ENCODE measurements at places on chromosomes 12 and 14.

DNA sequence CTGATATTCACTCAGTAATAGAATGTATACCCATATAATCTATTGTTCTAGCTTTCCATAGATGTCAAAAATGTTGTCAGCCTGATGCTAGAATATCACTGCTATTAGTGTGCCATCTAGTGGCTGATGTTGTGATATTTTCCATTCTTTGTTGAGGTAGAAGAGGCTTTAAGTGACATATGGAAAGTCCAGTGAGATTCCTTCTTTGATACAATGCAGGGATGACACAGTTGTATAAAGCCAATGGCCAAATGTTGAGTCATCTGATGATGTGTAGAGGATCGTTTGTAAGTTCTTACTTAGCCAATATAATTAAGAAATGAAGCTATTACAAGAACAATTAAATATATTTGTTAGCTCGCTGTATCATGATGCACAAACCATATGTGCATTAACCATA is 58.1 kb upstream of the PCED1B start:
- no peak for DNase-seq

DNA sequence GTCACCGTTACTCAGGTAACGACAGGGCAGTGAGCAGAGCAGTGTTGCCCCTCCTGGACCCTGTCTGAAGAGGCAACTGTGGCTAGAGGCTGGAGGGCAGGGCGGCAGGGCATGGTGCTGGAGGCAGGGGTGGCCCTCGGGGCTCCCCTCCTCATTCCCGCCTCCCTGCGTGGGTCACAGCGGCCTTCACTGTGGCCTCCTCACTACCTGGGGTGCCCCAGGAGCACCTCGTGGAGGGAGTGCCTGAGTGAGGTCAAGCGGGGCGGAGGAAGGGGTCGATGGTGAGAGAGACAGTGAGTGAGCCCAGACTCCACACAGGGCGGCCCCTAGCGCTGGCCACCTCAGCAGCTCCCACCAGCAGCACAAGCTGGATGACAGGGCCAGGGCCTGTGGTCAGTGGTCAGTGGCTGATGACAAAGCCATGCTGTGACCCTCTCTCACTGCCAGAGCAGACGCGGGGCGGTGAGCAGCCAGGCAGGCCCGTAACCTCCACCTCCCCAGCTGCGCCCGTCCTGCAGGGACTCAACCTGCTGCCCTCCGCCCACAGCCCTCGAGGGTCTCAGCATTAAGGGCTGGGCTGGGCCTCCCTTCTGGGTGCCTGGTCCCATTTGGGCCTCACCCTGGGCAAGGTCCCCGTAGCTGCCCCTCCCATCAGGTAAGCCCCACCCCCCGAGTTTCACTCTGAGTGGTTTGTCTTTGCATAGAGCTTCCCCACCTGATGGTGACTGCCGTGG is 17.8 kb downstream of the GPR132 start:
- no peak for DNase-seq

DNA sequence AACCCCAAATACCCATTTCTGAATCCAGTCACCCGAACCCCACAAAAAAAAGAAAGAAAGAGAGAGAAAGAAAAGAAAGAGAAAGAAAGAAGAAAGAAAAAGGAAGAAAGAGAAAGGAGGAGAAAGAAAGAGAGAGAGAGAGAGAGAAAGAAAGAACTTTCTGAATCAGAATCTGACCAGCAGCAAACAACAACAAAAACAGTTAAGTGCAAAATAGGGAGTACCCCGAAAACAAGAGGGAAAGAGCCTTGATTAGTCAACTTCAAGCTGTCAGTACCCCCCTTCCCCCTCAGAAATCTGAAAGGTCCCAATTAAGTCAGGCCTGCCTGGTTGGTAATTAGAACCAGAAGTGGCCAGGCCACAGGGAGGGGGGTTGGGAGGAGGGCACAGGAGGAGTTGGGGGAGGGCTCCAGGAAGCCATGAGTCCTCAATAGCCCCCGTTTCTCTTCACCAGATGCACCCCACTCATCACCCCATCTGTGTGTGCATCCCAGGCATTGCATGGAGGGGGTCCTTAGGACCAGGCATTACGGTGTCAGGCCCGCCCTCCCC is 9.8 kb downstream of the RARG start:
- DNase-seq = no peak

DNA sequence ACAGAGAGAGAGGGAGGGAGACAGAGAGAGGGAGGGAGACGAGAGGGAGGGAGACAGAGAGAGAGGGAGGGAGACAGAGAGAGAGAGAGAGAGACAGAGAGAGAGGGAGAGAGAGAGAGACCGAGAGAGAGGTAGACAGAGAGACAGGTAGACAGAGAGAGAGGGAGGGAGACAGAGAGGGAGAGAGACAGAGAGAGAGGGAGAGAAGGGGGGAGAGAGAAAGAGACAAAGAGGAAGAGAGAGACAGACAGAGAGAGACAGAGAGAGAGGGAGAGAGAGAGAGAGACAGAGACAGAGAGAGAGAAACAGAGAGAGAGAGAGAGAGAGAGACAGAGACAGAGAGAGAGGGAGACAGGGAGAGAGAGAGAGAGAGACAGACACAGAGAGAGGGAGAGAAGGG is 47.8 kb upstream of the GALNT9 start:
- no peak for DNase-seq

- DNase-seq = no peak
These were observed 26.0 kb downstream of the ITPK1 start for GRCh38 chr14:93089521-93090269.

DNA sequence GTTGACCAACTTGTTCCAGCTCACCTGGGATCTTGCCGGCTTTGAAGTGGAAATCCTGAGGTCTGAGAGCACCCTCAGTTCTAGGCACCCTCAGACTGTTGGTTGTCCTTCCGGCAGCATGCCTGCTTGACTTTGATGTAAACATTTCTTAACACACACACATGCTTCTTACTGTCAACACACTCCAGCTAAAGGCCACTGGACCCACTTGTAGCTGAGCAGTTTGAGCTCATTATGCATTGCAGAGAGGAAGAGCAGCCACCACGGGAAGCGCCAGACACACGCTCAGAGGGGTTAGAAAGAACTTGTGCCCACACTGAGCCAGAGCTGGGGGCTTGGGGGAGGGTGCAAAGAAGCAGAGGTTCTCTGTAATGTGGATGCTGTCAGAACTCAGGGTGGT is 55.8 kb downstream of the TNFAIP2 start:
- DNase-seq = no peak

DNA sequence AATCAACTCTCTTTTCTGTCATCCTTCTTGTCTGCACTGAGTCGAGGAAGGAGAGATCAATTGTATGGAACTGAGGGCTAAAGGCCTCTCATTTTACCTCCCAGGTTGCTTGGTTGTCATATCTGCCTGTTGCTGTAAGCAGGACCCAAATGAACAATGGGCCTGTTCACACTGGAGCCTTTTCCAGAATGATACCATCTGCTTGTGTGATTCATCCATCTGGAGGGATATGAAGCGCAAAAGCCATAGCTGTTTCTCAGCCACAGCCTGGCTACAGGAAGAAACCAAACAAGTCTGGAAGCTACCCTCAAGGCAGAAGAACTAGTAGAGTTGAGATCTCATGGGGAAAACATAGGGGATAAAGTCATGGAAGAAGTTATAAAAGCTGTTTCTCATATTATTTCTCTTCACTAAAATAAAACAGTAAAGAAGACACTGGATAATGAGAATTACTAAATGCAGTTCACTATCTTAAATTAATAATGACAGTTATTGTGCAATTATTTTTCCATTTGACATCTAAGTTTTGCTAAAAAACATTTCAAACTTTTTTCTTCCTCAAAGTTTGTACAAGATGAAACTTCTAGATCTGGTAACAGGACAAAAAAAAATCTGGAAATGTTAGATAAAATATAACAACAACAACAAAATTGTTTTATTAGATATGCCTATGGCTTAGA is 106.3 kb downstream of the SPTSSA start:
- DNase-seq = no peak

DNA sequence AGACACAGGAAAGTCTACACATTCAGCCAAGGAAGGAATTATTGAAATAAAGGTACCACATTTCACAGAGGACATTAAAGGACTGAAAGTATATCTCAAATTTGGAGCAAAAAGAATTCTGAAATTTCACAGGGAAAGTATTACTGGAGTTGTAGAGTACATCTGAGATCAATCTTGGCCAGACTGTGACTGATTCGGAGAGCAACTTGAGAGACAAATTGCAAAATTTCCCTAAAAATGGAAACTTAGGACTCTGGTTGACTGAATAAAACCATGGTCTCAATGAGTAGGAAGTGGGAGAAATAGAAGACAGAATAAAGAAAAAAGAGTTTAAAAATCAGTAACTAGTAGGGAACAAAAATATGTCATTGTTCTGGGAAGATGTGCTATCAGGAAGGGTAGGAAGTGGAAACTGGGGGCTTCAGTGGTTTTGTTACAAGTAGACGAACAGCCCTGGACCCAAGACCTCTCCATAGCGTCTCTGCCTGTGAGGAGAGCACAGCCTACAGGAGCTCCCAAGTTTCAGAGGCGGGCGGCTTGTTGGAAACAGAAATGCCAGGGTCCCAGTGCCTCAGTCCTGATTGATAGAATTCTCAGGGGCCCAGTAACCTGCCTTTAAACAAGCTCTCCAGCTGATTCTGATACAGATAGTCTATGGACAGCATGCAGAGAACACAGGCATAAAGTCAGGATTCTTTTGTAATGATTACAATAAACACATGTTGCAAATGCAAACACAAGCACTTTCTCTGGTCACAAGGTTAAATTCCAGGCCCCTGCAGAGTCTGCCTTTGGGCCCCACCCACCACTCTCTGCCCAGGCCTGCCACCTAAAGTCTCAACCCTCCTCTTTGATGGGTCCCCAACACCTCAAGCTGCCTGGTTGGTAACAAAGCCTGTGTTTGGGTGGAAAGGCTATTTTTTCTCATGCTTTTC is 63.1 kb downstream of the BBS10 start:
- DNase-seq = no peak

- DNase-seq = no peak
These were observed 1.4 kb downstream of the HECTD4 start for GRCh38 chr12:112380663-112381405.

- DNase-seq = peak; percentile 94
These were observed 69.3 kb downstream of the EEA1 start for GRCh38 chr12:92859650-92860386.

DNA sequence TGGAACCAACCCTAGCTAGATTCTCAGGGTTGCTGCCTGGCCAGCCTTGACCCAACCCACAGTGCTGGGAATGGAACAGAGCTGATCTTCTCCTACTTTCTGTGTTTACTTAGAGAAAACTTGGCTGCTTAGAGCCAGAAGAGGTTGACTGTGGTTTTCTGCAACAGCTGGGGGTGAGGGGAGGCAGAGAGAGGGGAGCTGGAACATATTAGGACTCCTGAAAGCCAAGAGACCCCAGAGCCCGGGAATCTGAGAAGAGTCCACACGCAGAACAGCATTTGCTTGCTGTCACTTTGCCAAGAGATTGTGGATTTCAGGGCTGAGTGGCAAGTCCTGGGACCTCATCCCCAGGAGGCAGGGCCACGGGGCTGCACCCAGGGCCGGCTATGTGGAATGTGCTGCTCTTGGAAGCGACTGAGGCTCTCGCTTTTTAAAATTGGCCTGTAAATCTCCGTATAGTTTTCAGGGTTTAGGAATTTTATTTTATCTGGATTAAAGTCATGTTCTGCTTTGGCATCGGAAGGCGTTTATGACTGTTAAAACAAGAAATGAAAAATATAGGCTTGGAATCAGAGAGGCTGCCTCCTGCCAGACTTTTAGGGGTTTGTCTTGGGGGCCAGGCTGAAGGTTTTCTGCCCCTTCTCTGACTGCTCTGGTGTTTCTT is 22.3 kb upstream of the MED13L start:
- DNase-seq = no peak

GRCh38 chr12:6957741-6958608 is 6.8 kb downstream of the PTPN6 start:
- DNase-seq = no peak
